ENCODE measurements at places on chromosomes 1 and 21.

DNA sequence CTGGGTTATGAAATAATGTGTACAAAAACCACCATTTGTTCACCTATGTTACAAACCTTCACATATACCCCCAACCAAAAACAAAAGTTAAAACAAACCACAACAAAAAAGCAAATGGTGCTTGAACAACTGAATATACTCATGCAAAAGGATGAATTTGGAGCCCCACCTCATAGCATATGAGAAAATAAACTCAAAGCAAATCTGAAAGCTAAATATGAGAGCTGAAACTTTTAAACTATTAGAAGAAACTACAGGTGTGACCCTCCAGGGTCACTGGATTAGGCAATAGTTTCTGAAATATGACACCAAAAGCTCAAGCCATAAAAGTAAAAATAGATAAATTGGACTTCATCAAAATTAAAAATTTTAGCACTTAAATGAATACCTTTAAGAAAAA lies 215.5 kb upstream of the CHRM3 start:
- no peak for DNase-seq

DNA sequence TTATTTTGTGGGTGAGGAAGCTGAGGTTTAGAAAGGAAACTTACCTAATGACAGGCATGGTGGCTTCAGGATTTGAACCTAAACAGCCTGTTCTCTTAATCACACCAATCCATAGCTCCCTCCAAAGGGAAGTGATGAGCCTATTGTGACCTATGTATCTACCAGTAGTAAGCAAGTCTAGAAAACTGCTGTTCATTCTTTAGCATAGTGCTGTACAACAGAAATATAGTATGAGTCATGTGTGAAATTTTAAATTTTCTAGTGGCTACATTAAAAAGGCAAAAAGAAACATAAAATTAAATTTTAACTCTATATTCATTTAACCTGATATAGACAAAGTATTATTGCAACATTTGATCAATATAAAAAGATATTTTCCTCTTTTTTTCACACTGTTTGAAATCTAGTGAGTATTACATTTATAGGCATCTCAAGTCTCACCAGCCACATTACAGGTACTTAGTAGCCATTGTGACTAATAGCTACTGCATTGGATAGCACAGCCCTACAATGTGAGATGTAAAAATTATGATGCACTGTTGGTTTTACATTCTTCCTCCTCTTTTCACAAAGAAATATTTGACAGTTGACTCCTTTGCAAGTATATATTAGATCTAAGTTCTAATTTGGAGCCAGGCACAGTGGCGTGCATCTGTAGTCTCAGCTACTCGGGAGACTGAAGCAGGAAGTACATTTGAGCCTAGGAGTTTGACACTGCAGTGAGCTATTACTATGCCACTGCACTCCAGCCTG lies 16.6 kb downstream of the IPO9 start:
- DNase-seq = no peak

GRCh38 chr1:40232444-40232843 lies 15.3 kb upstream of the TMCO2 start:
- DNase-seq = no peak

- no peak for DNase-seq
Observed at GRCh38 chr1:117093870-117094621, 27.5 kb downstream of the TRIM45 start.

DNA sequence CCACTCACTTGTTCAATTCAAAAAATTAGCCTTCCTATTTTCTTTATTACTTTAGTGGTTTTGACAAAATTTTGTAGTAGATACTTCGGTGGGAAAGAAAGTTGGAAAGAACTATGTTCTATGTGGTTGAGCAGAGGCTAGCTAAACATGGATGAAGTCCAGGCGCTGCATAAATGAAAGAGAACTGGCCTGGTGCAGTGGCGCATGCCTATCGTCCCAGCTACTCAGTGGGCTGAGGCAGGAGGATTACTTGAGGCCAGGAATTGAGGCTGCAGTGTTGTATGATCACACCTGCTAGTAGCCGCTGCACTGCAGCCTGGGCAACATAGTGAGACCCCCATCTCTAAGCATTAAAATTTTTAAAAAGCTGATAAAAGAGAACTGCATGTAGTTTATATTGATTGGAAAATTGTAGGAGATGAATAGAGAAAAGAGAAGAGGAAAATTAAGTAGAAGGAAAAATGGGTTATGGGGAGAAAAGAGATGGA lies 21.0 kb downstream of the IFNAR1 start:
- DNase-seq = no peak

GRCh38 chr1:95440511-95440910 lies 206.5 kb downstream of the RWDD3 start:
- DNase-seq = no peak

- DNase-seq = no peak
Observed at GRCh38 chr1:21910558-21911204, 26.4 kb downstream of the HSPG2 start.

DNA sequence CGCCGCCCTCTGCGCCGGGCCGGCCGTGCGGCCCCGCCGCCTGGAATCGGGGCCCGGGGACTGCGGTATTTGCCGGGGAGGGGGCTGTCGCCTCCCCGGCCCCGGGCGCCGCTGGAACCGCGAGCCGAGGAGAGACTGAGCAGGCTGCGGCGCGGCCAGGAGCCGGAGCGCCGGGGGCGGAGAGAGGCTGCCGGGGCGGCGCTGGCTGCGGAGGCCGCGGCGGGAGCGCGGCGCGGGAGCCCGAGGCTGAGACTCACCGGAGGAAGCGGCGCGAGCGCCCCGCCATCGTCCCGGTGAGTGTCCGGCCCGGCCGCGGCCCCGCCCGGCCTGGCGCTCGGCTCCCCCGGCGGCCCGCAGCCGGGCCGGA lies 746 bp downstream of the DYRK1A start:
- DNase-seq = no peak

GRCh38 chr1:184882957-184883815 lies 91.1 kb downstream of the NIBAN1 start:
- DNase-seq = no peak

- no peak for DNase-seq
Observed at GRCh38 chr21:41374177-41374712, 12.4 kb downstream of the MX2 start.

DNA sequence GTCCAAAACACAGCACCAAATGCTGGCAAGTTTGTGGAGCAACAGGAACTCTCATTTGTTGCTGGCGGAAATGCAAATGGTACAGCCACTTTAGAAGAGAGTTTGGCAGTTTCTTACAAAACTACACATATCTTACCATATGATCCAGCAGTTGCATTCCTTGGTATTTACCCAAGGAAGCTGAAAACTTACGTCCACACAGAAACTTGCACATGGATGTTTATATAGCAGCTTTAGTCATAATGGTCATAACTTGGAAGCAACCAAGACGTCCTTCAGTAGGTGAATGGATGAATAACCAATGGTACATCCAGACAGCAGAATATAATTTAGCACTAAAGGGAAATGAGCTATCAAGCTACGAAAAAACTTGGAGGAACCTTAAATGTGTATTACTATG lies 66.4 kb downstream of the MARK1 start:
- DNase-seq = no peak

DNA sequence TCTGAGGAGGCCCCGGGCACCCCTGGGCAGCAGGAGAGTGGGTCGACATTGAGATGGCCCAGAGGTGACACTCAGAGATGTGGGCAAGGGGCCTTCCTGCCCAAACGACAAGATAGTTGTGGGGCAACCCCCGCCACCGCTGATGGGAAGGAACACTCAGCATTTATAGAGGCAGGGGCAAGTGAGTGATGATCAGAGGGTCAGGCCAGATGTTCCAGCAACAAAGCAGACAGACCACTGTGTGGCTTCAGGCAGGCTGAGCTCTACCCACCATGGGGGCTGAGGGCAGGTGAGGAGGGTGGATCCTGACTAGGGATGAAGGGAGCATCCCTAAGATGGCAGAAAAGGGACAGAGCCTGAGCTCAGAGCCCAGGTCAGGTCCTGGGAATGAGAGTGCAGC lies 362.7 kb downstream of the PTPRU start:
- DNase-seq = no peak

DNA sequence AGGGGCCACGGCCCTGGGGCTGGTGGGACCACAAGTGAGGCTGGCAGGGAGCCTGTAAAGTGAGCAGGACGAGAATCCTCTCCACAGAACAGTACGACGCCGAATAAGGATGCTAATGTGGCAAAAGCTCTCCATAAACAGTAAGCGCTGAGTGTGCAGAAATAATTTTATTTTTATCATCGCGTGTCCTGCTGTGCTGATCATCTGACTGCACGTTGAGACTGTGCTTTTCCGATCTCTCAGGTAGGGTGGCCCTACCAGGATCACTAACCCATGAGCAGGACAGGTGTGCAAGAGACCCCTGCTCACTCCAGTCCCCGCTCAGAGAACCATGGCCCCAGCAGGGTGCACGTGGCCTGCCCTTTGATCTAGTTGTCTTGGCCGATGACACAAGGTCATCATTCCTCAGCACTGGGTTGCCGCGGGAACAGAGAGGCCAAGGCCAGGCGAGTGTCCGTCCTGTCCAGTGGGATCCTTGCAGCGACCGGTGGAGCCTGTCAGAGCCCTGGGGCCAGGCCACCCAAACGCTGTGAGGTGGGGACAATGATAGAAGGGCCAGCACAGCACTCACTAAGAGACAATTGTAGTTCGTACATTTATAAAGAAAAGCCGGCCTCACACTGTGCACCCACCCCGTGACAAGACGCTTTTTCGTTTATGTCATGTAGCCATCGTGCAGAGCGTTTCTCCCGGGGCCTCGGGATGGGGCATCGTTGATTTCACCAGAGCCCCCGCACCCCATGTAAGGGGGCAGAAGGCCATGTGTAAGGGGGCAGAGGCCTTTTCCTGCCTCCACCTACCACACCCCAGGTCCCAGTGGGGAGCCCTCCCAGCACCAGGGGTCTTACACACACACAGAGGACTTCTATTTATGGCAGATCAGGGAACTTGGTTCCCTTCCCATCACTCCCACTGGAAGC lies 52.7 kb upstream of the ADARB1 start:
- peak; percentile 100 for DNase-seq

- no peak for DNase-seq
Observed at GRCh38 chr1:210938416-210938925, 195.5 kb downstream of the KCNH1 start.

GRCh38 chr1:233598891-233599541 lies 14.9 kb upstream of the KCNK1 start:
- no peak for DNase-seq

DNA sequence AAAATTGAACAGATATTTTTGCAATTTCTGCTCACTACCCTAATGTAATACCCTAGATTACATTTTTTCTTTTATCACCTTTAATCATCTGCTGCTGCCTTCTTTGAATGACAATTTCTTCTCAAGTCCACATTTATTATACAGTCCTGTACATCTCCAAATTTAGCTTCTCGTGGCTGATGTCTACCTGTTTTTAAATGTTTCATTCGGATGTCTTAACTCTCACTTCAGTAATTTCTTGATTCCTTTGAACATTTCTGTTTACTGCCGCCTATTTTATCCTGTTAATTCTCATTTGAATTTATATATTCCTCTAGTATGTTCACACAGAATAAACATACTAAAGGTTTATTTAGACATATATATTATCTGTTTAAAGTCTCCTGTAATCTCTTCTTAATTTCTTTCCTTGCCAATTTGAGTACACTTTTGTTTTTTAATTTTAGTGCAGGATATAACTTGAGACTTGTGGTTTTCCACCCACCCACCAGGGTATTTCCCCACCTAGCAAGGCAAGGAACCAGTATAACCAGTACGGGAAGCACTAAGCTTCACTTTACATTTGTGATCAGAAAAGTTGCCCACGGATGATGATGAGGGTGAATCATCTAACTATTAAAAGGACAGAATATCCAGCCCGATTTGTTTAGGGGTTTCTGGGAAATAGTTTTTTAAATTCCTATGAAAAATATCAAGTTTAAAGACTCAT lies 12.7 kb downstream of the INSL5 start:
- no peak for DNase-seq

GRCh38 chr1:117919376-117919775 lies 10.0 kb downstream of the GDAP2 start:
- DNase-seq = no peak

DNA sequence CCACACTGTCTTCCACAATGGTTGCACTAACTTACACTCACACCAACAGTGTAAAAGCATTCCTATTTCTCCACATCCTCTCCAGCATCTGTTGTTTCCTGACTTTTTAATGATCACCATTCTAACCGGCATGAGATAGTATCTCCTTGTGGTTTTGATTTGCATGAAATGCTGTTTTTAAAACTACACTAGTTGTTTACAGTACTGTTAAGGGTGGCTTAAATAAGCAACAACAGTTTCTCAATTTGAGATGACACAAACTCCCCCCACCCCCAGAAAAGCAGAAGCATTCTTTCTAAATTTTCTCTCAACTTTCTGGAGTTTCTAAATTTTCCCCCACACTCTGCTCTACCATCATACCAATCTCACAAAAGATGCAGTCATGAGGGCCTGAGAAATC lies 7.1 kb upstream of the SLAMF7 start:
- no peak for DNase-seq

DNA sequence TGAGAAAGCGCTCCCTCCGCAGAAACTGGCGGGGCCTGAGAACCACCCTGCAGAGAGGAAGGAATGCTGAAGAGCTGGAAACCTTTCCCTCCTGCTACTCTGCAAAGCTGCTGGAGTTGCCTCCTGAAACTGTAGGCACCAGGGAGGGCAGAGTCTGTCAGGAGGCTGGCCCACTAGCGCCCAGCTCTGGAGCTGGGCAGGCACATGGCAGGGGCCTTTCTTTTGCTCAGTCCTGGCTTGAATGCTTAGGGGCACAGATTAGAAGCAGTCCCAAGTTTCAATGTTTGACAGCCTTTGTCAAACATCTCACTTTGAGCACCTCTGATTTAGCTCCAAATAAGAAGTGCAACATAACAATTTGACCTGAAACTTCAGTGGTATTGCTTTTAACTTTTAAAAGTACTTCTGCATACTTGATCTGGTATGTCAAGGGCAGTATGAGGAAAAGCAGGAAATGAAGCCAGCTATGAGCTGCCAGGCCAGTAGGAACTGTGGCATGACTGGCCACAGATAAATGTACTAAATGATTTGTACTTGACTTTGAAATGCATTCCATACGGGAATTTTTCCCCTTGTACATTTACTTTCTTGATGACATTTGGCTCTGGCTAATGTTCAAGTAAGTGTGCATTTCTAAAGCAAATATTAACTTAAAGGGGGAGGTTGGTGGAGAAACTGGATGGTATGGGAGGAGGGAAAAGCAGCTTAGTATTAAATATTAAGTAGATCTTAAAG lies 7.2 kb downstream of the C1orf116 start:
- DNase-seq = no peak

- DNase-seq = no peak
Observed at GRCh38 chr1:47938520-47938919, 58.7 kb downstream of the TRABD2B start.

DNA sequence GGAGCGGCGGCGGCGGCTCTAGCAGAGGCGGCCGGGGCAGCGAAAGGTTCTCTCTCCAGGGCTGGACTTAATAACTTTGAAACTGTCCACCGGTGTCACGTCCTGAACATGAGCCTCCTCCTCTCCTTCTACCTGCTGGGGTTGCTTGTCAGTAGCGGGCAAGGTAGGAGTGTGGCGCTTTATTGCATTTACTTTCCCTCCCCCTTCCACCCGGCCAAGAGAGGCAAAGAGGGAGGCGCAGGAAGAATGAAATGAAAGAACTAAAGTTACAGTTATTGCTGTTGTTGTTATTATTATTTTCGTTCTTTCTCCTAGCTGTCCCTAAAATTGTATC lies 214 bp downstream of the NCAM2 start:
- DNase-seq = no peak
